ENCODE measurements at places on chromosomes 5 and 9. TPM values are rescaled to one million over a fixed set of nuclear protein-coding genes. Genes with fewer than 3 reads are reported as not detected.

DMRT3 gene
- total RNA-seq = not detected

LRRC14B gene
- not detected for total RNA-seq

PRELID1 gene
- total RNA-seq = 117 TPM

GRCh38 chr5:126830061-126830460 is 53.1 kb downstream of the LMNB1 start:
- DNase-seq = no peak

DNA sequence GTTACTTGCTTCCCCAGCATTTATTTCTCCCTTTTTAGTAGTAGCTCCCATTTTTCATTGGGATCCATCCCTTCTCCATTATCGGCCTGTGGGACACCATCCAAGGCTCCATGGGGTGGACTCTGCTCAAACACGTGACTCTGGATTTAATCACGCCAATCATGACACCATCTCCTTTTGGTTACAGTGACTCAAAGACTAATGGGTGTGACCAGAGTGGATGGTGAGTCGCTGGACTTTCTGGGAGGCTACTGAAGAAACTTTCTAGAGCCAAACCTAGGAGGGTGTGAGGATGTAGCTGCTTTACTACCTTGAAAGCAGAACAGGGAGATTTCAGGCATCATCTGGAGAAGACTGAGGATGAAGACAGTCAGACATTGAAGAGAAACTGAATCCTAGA is 93.1 kb downstream of the PJA2 start:
- DNase-seq = no peak

DNA sequence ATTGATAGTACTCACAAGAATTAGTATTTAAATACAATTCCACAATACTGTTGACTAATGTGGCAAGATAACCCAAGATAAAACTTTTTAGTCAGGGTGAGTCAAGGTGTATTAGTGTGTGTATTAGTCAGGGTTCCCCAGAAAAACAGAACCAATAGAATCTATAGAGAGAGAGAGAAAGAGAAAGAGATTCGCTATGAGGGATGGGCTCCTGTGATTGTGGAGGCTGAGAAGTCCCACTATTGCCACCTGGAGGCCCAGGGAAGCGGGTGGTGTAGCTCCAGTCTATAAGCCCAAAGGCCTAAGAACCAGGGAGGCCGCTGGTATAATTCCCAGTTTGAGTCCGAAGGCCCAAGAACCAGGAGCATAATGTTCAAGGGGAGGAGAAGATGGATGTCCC is 10.0 kb upstream of the SHISAL2B start:
- DNase-seq = no peak
